Lower lobe of right lung (tissue), 2 donors: ENCODE measurements at places on chromosomes 12 and 14. TPM values are rescaled to one million over a fixed set of nuclear protein-coding genes. Genes with fewer than 3 reads are reported as not detected.

DNA sequence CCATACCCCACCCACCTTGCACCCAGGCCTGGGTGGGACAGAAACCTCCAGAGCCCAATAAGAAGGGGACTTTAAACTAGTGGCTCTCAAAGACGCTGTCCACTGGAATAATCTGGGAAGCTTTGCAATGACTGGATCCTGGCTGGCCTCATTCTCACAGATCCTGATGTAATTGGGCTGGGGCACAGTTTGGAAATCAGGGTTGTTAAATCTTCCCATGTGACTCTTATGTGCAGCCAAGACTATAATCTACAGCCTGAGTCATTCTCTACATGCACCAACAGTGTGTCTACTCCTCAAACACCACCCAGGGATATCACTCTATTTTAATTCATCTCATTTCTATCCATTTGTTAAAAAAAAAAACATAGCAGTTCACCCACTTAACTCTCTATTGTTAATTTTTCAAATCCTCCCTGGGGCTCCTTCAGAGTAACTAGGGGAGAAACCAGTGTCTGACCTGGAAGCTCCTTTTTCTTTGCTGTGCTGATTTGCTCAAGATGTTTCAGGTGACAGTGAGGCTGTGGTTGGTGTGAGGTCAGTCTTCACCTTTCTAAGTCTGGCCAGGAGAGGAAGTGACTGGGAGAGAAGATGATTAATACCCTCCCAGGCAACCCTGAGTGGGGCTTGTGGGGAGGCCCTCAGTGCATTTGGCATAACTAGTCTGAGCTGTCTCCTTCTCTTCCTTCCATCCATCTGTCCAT lies 211.6 kb upstream of the SFSWAP start:
- H3K27me3 ChIP-seq: no peaks in the 10 kb centered on the region
- H3K27ac ChIP-seq: no peak overlapping the region
- H3K4me1 ChIP-seq: no peaks in the 10 kb centered on the region
- no peak for DNase-seq

DNA sequence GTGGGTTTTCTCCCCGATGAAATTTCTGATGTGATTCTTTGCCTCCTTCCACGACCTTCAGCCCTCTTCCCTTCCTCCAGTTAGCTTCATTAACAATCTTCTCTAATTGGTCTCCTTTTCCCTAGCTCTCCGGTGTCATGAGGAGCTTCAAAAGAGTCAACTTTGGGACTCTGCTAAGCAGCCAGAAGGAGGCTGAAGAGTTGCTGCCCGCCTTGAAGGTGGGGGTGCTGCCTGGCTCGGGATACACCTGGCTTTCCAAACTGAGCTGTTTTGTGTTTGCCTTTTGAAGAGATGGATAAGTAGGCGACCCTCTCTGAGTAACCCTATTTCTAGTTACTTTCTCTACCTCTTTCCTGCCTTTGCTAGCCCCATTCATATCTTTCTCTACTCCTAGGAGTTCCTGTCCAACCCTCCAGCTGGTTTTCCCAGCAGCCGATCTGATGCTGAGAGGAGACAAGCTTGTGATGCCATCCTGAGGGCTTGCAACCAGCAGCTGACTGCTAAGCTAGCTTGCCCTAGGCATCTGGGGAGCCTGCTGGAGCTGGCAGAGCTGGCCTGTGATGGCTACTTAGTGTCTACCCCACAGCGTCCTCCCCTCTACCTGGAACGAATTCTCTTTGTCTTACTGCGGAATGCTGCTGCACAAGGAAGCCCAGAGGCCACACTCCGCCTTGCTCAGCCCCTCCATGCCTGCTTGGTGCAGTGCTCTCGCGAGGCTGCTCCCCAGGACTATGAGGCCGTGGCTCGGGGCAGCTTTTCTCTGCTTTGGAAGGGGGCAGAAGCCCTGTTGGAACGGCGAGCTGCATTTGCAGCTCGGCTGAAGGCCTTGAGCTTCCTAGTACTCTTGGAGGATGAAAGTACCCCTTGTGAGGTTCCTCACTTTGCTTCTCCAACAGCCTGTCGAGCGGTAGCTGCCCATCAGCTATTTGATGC lies 797 bp downstream of the ESPL1 start:
- DNase-seq: no peak
- no peaks in the 10 kb centered on the region for H3K27me3 ChIP-seq
- no peaks in the 10 kb centered on the region for H3K36me3 ChIP-seq
- H3K27ac ChIP-seq: no peak overlapping the region
- peaks cover 8% of the 10 kb centered on the region for H3K4me1 ChIP-seq
- peak overlapping the region; percentile 72 for H3K4me3 ChIP-seq

GRCh38 chr14:68703093-68703492 lies 89.8 kb downstream of the ZFP36L1 start:
- no peaks in the 10 kb centered on the region for H3K27me3 ChIP-seq
- DNase-seq: no peak
- H3K27ac ChIP-seq: no peak overlapping the region
- H3K4me3 ChIP-seq: no peak overlapping the region

GRCh38 chr14:54577494-54577893 lies 10.6 kb downstream of the SAMD4A start:
- no peak for DNase-seq
- no peak overlapping the region for H3K27ac ChIP-seq
- no peak overlapping the region for H3K4me3 ChIP-seq
- no peaks in the 10 kb centered on the region for H3K36me3 ChIP-seq

The PSEN1 gene
- total RNA-seq: 69.2 TPM
